Central memory CD4-positive, alpha-beta T cell (primary cell): ENCODE measurements at places on chromosomes 5 and 9.

DNA sequence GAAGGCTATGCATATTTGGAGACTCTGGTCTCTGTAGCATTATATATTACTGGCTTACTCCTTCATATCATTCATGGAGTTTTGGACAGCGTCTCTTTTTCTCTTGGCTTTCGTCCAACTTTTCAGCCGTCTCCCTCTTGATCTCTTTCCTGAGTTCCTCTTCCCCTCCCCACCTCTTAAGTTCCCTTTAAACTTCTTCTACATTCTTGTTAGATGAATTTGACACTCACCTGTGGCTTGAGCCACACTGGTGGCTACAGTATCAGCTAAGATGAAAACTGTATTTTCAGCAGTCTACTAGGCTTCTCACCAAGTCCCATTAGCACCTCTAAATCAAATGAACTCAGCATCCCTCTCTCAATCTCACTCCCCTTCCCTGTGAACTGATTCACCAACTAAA, 128.1 kb downstream of the STARD4 start:
- DNase-seq = no peak

DNA sequence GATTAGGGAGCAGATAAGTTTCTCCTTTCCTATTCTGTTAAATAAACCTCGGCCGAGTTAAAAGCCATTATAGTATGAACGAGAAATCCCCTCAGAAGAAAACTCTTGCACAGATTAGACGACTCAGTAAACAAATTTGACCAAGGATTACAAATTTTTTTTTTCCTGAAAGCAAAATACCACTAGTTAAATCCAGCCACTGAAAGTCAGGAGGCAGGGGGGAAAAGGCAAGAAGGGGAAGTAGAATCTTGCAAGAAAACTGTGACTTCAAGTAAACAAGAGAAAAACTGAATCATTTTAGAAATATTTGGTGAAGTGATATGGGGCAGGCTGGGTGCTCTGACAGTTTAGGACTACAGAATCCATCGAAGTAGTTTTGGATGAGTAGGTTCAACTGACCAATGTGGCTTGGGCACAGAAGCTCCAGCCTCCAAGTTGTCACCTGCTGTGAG, 251.0 kb downstream of the DENND1A start:
- DNase-seq = no peak

- DNase-seq = no peak
Measured at GRCh38 chr5:179601871-179602625, 21.4 kb downstream of the HNRNPH1 start.

- DNase-seq = no peak
Measured at GRCh38 chr5:72355706-72356299, 35.6 kb downstream of the PTCD2 start.

GRCh38 chr5:176863041-176863764, 35.9 kb downstream of the HK3 start:
- DNase-seq = no peak

GRCh38 chr5:148740966-148741742, 85.3 kb upstream of the ADRB2 start:
- DNase-seq = peak; percentile 19

DNA sequence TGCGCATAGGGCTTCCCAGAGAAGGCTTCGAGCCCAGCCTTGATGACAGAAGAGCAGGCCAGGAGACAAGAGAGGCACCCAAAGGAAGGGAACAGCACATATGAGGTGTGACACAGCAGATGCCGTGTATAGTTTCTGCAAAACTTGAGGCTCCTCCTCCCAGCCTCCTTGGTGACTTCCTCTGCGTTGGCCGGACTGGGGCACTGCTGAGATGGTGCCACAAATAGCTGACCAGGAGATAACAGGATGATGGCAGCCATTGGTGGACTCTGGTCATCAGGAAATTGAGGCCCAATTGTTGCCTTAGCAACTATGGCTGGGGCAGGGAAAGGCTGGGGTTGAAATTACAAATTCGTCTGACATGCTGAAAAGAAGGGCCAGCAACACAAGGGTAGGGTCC, 4.8 kb upstream of the ZNF79 start:
- DNase-seq = no peak

DNA sequence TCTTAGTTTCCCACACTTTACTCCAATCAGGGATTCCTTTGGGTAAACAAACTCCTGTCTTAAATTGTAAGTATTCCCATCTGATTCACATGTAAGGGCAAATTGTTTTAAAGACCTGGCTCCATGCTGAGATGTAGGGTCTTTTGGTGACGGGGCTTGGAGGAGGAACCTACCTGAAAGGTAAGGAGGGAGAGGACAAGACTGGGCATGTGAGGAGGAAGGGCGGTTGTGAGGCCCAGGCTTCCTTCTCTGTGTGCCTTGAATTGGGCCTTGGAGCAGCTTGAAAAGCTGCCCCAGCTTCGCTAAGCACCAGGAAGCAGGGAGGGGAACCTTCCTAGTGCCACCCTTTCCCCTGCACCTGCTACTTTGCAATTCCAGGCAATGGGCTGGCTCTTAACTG, 86.8 kb downstream of the C9orf152 start:
- DNase-seq = no peak

GRCh38 chr9:121750715-121751623, 99.5 kb downstream of the DAB2IP start:
- no peak for DNase-seq

DNA sequence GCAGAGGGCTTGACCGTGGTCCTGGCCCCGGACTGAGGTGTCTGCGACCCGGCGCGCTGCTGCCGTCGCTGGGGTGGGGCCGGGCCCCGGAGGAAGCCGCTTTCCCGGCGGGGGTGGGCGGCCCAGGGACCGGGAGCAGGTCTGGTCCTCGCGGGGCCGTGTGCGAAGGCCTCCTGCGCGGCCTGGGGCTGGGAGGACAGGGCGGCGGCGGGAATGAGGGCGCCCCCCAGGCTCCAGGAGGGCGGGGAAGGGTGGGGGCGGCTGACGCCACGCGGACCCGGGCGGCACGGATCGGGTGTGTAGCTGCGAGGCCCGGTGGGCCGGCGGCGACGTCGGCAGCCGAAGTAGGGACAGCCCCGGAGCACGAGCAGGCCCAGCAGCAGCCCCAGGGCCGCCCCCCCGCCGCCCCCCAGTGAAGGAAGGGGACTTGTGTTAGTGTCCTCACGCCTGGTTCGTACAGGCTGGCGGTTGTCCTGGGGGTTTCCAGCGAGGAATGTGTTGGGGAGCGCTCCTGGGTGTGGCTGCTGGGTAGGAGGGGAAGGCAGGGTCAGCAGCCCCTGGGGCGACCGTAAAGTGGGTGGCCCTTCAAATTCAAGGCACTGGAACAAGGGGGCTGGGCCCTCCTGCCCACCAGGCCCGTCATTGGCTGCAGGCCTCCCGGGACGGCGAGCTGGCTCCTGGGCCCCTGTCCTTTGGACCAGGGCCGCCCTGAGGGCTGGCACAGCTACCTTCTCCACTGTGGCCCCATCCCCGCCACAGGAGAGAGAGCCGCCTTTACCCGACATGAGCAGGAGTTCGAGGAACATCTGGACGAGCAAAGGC, 597 bp upstream of the TMEM250 start:
- DNase-seq = no peak

DNA sequence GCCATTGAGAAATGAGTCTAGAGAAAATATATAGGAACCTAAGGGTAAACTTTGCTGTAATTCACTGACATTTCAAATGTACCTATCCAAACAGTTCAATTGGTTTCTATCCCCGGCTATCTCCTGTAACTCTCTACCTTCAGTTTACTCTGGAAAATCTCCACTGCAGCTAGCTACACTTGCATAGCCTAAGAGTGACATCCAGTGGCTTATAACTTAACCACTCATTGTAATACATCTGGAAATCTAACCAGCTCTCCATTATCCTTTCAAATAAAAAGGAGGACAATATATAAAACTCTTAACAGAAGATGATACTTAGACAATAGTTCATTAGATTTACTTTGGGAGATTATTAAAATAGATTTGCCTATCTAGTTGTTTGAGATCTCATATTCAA, 35.3 kb upstream of the SPDL1 start:
- DNase-seq = no peak

DNA sequence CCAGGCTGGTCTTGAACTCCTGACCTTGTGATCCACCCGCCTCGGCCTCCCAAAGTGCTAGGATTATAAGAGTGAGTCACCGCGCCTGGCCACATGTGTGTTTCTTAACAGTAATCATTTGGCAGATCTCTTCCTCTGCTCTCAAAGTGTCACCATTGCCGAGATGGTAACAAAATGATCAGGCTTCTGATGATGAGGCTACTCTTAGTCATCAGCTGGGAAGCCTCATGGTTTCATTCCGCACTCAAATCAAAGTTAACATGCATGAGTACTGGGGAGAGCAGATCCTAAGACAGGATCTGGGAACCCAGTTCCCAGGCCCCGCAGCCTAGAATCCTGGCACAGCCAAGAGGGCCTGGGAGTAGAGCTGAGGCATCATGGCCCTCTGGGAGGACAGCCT, 27.4 kb downstream of the BARHL1 start:
- DNase-seq = no peak

DNA sequence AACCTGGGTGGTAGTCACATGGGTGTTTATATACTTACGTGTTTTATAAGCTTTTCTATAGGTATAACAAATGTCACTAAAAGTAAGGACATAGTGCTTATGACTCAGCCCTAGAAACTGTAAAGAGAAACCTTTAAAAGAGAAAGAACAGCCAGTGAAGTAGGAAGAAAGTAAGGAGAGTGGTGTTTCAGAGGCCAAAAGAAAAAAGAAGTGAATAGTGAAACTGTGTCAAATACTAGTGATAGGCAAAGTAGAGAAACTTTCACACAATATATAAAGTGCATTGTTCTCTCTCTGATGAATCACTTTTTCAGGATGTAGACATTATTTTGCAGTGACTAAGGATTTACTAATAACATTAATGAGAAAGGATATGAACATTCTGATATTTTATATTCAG, 74.2 kb upstream of the SUSD1 start:
- DNase-seq = no peak

DNA sequence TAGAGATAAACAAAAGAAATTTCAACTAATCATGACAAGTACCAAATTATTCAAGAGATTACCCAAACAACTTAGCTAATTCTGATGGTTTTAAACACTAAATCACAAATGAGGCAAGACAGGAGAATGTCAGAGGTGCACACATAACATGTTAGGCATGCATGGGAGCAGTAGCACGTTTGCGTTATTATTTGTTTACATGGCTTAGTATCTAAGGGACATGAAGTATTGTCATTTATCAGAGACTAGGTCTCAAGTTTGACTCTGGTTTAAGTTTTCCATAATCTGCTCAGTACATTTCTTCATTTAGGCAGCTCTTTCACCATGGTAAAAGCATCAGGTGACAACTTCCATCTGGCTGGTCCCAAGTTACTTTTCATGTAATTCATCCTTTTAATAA, 244.1 kb upstream of the TNC start:
- DNase-seq = no peak

- no peak for DNase-seq
Measured at GRCh38 chr9:87435189-87435880, 62.3 kb upstream of the DAPK1 start.
